ENCODE measurements at places on chromosomes 11 and 22.

DNA sequence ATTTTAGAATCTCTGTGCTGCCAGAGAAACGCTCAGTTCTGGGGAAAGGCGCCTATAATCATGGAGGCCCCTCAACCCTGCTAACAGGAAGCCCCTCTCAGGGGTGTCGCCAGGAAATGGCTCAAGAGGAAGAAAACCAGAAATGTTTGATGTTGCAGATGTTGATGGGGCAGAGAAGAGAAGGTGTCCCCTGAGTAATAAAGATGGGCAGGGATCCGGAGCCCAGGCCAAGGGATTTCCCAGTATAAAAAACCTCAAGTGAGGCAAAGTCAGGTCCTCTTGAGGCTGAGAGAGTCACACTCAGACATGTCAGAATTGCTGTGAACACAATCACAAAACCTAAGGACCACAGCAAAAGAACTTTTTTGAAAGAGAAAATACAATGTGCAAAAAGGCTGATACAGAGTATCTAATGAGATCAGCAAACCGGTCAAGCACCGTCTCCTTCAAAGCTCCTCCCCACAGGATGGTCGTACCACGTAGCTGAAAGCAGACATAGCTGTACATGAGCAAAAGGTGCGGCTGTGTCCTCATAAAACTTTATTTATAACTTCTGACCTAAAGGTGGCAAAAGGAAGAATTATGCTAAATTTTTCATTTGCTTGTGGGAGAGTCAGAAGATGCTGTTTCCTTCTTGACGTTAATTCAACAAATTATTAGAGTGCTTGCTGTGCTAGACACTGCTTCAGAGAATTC, 12.2 kb downstream of the MOV10L1 start:
- DNase-seq: no peak

DNA sequence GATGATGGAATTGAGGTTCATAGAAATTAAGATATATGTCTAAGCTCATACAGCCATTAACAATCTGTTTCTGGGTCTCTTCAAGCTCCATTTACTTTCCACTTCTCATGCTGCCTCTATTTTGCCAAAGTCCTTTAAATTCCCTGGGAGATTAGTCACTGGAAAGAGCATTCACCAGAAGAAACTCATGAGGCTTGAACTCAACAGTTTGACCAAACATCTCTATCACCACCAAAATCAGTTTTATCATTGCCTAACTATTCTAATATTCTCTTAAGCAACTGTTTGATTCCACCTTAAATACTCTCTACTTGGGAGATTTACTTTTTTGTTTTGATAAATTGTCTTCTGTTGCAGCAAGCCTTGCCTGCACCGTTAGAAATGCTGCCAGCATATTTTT, 881.3 kb downstream of the KCNA4 start:
- no peak for DNase-seq

GRCh38 chr11:66072081-66072480, 2.0 kb downstream of the PACS1 start:
- no peak for DNase-seq

- DNase-seq: no peak
Observed at GRCh38 chr11:88359114-88359513, 21.6 kb upstream of the CTSC start.

DNA sequence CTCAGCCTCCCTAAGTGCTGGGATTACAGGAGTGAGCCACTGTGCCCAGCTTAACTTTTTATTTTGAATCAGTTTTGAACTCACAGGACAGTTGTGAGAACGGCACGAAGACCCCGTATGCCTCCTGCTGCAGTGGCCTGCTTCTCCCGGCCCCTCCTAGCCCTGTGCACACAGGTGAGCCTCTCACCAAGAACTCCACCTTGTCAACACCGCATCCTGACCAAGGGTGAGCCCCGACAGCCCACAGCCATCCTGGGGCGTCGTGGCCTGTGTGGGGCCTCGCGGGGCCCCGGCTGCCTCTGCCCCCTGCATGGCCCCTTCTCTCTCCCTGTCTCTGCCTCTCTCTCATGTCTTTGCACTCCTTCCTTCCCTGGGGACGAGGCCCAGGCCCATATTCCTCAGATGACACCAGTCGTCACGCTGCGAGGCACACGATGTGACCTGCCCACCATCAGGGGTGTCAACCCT, 38.8 kb downstream of the GNB1L start:
- DNase-seq: no peak

DNA sequence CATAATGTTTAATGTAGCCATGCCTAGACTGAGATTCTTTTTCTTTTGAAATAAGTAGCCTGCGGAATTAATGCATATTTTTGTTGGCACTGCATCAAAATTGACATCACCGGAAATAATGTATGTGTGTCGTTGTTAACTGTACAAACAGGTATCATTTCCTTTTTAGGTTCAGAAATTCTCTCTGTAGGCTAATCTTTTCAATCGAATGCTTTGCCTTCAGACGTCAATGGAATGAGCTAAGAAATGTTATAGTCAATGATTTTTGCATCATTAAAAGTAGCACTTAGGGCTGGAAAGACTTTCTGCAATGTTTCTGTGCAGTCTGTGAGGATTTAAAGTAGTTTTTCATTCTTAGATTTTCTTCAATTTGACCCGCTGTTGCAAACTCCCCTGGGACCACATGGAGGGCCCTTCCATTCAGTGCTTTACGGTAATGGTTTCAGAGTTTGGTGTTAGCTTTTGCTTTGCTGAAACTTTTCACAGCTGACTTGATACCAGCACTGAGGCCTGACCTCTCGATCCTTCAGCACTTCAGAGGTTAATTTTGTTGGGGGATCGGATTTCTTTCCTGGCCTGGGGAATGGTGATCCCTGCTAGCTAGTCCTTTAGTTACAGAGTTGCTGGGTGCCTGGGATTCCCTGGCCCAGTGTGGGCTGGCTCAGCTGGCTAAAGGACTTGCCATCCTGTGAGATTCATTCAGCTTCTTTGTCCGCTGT, 137.8 kb downstream of the DBX1 start:
- no peak for DNase-seq

DNA sequence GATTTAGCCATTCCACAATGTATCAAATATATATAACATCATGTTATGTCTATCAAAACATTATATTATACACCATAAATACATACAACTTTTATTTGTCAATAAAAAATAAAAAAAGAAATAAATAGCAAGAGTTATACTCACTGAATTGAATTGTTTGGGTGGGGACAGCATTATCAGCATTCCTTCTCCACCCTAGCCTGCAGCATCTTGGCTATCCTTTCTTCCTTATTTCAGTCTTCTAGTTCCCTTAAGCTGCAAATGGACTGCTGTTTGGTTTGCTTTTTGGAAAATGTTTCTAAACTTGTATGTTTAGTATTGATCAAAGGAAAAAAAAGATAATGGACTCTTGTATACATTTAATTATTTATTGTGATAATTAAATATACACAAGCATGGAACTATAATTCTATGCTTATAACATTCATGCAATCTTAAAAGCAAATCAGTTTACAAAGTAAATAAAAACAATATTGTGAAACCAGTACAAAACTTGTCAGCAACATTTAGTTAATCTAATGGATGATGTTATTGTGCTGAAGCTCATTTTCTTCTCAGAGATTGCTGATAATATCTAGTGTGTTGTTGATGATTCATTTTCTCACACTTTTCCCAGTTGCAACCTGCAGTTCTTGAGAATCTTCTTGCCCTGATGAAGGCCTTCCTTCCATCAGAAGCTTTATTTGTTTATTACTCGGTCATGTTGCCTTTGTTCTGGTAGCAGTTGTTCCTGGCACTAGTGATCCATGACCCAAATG, 5.0 kb downstream of the ARHGAP42 start:
- no peak for DNase-seq

DNA sequence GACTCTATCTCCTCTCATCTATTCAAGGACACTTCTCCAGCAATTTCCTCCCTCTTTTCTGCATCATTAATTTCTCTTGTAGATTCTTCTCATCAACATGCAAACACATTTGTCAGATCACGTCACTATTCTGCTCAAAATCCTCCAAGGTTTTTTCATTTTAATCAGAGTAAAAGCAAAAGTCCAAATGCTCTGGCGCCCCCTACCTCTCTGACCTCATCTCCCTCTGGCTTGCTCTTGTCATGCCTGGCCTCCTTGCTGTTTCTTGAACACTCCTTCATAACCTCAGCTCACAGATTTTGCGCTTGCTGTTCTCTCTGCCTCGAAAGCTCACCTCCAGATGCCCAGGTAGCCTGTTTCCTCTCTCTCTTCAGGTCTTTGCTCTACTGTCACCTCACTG, 22.4 kb downstream of the RTCB start:
- DNase-seq: no peak

DNA sequence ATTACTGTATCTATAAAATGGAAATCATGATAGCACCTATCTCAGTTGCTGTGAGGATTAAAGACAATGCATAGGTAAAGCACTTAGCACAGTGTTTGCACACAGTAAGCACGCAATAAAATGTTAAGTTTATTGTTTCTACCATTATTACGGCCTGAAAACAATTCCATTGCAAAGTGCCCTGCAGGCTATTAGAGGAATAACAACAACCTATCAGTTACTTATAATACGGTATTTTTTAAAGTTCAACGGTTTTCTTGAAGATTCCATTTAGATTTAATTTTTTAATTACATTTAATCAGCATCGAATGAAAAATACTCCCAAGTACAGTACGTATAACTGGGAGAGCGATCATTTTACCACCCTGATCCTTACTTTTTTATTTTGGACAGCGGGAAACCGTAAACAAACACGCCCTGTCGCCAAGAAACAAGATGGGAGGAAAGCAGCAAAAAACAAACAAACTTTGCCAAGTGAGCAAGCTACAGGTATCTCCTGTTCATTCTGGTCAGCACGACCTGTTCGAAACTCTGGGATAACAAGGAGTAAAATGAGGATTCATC, 893 bp downstream of the SLC36A4 start:
- no peak for DNase-seq

DNA sequence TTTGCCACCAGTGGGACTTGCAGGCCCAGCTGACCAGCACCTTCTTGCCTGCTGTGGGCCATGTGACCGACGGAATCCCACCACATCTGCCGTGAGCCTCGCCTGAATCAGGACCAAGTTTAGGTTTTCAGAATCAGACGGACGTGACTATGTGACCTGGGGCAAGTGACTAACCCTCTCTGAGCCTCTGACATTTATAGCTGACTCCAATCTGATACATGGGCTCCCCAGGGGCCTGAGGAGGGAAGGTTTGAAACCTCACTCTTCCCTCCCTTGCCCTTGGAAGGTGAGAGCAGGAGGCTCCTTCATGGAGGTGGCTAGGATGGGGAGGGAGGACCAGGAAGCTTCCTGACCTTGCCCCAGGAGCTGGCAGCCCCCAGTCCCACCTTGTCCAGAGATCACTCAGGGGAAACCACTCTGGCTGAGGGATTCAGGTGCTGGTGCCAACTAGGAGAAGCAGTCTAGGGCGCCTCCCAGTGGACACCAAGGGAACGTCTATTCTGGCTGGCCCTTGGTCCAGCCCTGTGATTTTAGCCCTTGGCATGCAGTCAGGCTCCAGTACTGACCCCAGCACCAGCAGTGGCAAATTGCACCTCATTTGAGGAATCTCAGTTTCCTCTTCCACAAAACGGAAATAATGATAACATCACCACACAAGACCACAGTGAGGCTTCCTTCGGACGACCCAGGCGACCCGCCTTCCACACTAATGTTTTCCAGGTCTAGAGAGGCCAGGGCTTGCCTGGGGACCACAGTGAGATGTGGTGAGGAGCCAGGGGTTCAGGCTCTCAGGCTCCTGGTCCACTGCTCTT, 47.2 kb upstream of the SYT7 start:
- DNase-seq: no peak

- no peak for DNase-seq
Observed at GRCh38 chr11:93623920-93624319, 37.6 kb upstream of the CEP295 start.

- no peak for DNase-seq
Observed at GRCh38 chr11:103436131-103436770, 327.0 kb downstream of the DYNC2H1 start.

DNA sequence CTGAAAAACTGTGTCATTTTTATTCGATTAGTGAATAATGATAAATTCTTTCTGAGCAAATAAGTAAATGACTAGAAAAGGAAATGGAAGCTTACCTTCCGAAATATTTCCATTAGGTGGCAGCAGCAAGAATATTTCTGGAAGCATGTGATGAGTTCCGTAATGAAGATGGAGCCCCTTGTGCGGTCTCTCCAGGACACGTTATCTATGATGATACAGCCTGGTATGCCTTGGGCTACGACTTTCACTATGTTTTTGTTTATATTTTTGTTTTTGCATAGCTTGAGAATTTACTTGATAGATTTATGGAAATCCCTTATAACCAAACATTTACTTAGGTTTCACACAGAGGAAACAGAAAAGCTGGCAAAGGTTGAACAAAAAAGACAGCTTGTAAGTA, 25.7 kb downstream of the CASP5 start:
- no peak for DNase-seq

DNA sequence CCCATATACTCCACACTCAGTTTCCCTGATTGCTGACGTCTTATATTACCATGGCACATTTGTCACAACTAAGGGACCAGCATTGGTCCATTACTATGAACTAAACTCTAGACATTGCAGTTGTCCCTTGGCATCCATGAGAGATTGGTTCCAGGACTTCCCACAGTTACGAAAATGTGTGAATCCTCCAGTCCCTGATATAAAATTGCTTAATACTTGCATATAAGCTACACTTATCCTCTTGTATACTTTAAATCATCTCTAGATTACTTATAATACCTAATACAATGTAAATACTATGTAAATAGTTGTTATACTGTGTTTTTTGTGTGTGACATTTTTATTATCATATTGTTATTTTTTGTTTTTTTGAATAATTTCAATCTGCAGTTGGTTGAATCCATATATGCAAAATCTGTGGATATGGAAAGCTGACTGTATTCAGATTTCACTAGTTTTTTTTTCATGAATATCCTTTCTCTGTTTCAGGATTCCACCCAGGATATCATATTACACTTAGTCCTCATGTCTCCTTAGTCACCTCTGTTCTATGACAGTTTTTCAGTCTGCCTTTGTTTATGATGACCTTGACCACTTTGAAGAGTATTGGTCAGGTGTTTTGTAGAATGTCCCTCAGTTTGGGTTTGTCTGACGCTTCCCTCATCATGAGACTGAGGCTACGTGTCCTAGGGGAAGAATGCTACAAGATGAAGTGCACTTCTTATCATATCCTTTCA, 55.3 kb downstream of the INSC start:
- DNase-seq: no peak

- DNase-seq: no peak
Observed at GRCh38 chr11:108654994-108655631, 9.8 kb upstream of the DDX10 start.

DNA sequence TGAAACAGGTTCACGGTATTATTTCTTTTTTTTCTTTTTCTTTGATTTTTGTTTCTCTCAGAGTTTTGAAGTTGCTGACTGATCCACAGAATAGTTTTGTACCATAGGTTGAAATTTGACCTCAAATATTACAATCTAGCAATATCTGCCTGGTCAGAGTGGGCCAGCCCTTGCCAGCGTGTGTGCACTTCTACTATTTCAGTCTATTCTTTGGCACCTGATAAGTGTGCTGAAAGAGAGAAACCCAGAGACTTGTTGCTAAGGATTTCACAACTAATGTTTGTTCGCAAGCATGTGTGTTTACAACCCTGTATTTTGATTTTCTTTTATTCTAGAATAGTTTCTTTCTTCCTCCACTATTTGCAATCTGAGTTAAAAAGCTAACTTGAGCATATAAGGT, 1125.2 kb upstream of the CNTN5 start:
- no peak for DNase-seq

All from NCI-H1048 (cell line).